ENCODE measurements at places on chromosomes 16 and 17. TPM values are rescaled to one million over a fixed set of nuclear protein-coding genes. Genes with fewer than 3 reads are reported as not detected.

Gene SPOP
- 34.8 TPM for total RNA-seq

Gene KRT31
- not detected for total RNA-seq

Gene FNDC8
- not detected for total RNA-seq

Gene ITGAD
- total RNA-seq: not detected

Gene HYDIN
- 6.5 TPM for total RNA-seq

Gene MSRB1
- 9.2 TPM for total RNA-seq

Gene GRAP
- total RNA-seq: 0.15 TPM

Gene FSCN2
- total RNA-seq: 1.8 TPM

Gene MPP2
- 18.3 TPM for total RNA-seq

Gene MYH8
- total RNA-seq: not detected

Gene MMP2
- total RNA-seq: 74.4 TPM

Gene KRT40
- not detected for total RNA-seq

Gene TAT
- 0.07 TPM for total RNA-seq

Gene KRTAP4-5
- total RNA-seq: not detected

Gene MIS12
- 28.9 TPM for total RNA-seq

Gene NOS2
- 0.23 TPM for total RNA-seq

Gene CDH13
- total RNA-seq: 1.8 TPM

Gene B9D1
- total RNA-seq: 35.4 TPM

Gene C16orf78
- total RNA-seq: not detected

Gene PCTP
- 29.0 TPM for total RNA-seq

Gene RNF222
- total RNA-seq: not detected

Gene ASGR1
- 32.6 TPM for total RNA-seq

Gene PRR29
- total RNA-seq: 2.1 TPM

Gene NXPH3
- total RNA-seq: 2.7 TPM

Gene KRTAP4-1
- total RNA-seq: not detected

Measured in endodermal cell (in vitro differentiated cells).